ENCODE measurements at places on chromosomes 2 and 18.

GRCh38 chr2:82333697-82334096 is 2029.1 kb upstream of the LRRTM1 start:
- H3K4me1 ChIP-seq: no peaks in the 10 kb centered on the region
- H3K4me3 ChIP-seq: no peak overlapping the region
- H3K27me3 ChIP-seq: no peaks in the 10 kb centered on the region
- H3K27ac ChIP-seq: no peak overlapping the region

- H3K36me3 ChIP-seq: peaks cover 4% of the 10 kb centered on the region
- no peak overlapping the region for H3K27ac ChIP-seq
- no peak overlapping the region for H3K4me3 ChIP-seq
- peaks cover 74% of the 10 kb centered on the region for H3K4me1 ChIP-seq
These were observed 70.7 kb downstream of the EML4 start for GRCh38 chr2:42239811-42240210.

DNA sequence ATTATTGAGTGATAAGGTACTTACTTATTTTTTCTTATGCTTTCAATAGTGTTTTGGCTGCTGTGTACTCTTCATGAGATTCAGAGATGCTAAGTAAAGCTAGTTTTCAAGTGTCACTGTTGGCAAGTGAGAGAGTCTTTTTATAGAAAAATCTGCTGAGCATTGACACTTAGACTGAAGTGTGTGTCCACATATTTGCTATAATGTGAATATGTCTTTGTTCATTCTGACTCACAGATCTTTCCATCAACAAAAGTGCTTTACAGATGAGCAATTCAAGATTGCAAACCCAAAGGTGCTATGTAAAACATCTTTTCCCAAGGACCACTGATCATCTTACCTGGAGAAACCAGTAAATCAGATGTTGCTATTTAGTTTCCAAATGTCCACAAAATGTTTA is 410.6 kb upstream of the FIGN start:
- no peaks in the 10 kb centered on the region for H3K4me1 ChIP-seq
- no peaks in the 10 kb centered on the region for H3K27me3 ChIP-seq
- no peak for DNase-seq
- no peak overlapping the region for H3K27ac ChIP-seq
- H3K36me3 ChIP-seq: no peaks in the 10 kb centered on the region
- no peak overlapping the region for H3K4me3 ChIP-seq

DNA sequence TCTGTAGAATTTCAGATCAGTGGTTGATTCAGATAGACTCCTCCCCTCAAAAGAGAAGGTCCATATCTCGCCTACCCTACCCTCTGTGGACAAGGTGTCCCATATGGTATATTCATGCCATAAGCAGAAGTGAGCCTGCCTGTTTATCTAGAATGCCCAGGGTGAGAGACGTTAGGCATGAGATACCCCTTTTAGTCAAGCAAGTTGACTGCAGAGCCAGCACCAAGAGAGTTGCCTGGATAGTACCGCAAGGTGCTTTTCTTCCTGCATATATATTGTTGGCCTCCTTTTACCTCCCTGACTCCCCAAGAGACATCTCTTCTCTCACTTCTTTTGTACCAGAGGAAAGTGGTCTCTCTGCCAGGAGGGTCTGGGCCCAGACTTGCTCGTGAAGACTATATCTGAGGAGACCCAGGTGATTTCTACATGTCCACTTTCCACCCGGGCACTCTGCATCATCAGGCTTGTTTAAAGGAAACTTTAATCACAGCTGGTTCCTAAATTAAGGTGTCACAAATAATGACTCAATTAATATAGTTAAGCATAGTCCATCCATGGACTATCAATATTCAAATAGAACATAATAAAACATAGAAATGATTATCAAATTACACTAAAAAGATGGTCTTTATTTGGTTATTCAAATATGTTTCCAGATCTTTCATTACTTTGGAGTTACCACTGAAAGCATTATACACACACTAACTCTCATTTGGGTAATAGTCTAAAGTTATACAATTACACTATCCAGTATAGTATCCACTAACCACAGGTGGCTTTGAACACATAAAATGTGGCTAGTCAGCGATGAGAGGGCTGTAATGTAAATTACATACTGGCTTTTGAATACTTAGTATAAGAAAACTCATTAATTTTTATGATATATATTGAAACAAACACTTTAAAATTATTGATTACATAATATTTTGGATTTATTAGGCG is 4.1 kb downstream of the ITGA4 start:
- H3K4me1 ChIP-seq: peaks cover 46% of the 10 kb centered on the region
- peaks cover 25% of the 10 kb centered on the region for H3K36me3 ChIP-seq
- peak overlapping the region; percentile 99 for H3K27ac ChIP-seq
- H3K4me3 ChIP-seq: peak overlapping the region; percentile 93

- no peak for DNase-seq
- no peaks in the 10 kb centered on the region for H3K36me3 ChIP-seq
- H3K27ac ChIP-seq: no peak overlapping the region
- no peaks in the 10 kb centered on the region for H3K4me1 ChIP-seq
These were observed 328.4 kb downstream of the PAX3 start for GRCh38 chr2:221970389-221970788.
